ENCODE measurements at places on chromosomes 7 and 10.

DNA sequence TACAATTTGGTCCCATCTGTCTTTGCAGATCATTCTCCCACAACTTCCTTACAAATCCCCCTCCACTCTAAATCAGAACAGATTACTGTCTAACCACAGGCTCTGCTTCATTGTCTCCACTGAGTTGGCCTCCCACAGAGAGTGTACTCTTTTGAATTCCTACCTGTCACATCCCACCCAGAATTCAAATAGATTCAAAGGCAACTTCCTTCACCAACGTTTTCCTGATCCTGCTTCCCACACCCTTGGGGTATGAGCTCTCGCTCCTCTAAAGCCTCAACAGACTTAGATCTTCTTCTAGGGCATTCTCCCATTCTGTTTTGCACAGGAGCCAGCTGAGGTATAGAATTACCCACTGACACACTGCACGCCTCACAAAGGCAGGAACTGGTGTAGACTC is 197.8 kb upstream of the CDCA7L start:
- no peak for DNase-seq

DNA sequence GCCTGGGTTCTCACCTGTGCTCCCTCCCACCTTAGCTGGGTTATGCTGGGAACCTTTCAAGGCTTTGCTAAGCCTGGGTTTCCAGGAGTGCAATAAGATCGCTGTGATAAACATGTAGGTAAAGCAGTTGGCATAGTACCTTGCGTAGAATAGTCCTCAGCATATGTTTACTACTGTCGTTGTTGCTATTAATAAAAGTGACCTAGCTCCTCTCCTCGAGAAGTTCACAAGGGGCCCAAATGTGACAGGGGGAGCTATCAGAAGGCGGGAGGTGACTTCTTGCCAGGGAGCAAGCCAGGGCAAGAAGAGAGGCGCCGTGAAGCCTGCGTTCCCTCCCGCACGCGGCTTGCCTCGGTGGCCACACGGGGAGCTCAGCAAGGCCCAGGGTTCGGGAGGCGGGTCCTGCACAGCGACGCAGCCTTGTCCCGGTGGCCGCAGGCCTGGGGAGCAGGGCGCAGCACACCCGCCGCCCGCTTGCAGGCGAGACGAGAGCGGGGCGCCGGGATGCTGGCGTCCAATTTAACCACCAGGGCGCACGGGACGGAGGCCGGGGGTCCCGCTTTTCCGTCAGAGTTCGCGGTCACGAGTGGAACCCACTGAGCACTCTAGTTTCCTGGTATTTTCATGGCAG is 106.2 kb downstream of the SNX10 start:
- DNase-seq, result no peak

DNA sequence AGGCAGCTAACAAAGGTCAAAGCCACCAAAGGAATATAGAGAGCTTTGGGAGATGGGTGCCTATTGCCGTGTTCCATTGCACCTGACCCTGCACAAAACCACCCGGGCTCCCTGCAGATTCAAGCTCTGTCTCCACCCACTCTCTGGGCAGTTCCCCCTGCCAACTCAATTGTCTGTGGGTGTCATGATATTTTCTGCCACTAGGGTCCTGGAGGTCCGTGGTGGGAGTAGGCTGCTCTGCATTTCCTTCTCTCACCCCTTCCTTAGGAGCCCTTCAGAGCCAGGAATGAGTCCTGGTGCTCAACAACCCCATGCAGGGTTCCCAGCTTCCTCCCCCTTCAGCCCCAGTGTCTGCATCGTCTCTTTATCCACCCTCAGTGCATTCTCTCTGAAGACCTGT is 34.1 kb downstream of the PNLIPRP2 start:
- no peak for DNase-seq

DNA sequence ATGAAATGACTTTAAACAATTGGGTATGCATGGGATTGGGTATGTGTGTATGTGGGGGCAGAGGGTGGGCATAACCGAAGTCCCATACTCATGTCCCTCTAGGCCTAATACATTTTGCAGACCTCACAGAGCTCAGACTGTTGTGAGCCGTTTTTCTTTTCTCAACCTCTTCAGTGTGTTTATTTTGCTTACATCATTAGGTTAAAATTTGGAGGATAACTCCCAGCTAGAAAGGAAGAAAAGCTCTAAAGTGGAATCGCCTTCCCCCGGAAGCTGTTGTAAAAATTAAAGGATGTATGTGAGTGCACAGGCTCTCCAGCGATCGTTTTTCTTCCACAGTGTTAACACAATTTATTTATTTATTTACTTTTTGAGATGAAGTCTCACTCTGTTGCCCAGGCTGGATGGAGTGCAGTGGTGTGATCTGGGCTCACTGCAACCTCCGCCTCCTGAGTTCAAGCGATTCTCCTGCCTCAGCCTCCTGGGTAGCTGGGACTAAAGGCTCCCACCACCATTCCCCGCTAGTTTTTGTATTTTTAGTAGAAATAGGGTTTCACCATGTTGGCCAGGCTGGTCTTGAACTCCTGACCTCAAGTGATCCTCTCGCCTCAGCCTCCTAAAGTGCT is 1.5 kb upstream of the H2AZ2 start:
- DNase-seq, result no peak

DNA sequence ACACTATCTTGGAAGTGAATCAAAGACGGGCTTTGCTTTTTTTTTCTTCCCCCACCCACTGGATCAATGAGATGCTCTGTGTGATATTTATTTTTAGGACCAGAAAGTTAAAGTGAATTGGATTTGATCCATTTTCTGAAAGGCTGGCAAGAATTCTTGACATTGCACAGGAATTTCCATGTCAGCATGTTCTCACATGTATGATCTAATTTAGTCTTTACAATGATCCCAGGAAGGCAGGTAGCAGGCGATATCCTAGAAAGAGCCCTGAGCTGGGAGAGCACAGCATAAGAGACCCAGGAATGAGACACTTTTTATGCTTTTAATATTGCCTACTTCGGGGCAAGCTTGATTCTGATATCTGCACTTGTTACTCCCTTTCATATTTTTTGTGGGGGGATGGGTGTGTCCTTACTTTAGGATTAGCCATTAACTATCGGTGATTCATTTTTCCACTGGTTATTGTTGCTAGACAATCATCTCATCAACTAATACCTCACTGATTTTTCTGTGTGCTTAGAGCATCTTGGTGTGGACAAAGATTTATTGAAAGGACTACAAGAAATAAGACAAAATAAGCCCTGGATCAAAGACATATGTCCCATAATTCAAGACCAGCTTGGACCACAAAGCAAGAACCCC is 58.1 kb downstream of the NRP1 start:
- no peak for DNase-seq

DNA sequence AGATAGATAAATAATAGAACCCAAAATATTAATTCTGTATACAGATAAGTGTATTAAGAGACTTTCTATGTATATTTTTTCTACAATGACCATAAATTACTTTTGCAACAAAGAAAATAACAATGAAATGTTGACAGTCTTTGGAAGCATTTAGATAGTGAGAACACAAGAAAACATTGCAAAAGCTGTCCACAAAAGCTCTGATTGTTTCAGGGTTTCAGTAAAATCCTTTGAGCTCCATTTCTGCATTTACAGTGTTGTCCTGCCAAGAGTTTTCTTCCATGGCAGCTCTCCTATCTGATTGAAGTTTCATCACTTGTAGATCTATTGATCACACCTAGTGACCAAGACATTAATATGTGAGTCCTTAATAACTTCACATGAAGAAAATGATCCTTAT is 321.8 kb downstream of the GPR37 start:
- DNase-seq, result no peak

DNA sequence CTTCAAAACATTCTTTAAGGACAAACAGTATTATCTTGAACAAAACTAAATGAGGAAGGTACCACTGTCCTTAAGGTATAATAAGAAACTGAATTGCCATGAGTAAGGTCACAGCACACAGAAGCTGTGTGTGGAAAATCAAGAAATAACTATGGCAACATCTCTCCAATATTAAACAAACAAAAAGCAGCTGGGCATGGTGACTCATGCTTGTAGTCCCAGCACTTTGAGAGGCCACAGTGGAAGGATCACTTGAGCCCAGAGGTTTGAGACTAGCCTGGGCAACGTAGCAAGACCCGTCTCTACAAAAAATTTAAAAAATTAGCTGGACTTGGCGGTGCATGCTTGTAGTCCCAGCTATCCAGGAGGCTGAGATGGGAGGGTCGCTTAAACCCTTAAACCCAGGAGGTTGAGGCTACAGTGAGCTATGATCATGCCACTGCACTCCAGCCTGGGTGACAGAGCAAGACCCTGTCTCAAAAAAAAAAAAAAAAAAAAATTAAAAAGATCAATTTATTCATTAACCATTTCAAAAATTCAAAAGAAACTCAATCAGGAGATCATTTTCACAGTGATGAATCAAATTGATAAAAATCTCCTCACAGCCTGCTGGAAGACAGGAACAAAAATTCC is 195.4 kb downstream of the SKIDA1 start:
- DNase-seq, result no peak

- DNase-seq, result no peak
These were observed 30.9 kb downstream of the MAD1L1 start for GRCh38 chr7:2201686-2202360.

- no peak for DNase-seq
These were observed 8.6 kb downstream of the LIPA start for GRCh38 chr10:89242840-89243568.

DNA sequence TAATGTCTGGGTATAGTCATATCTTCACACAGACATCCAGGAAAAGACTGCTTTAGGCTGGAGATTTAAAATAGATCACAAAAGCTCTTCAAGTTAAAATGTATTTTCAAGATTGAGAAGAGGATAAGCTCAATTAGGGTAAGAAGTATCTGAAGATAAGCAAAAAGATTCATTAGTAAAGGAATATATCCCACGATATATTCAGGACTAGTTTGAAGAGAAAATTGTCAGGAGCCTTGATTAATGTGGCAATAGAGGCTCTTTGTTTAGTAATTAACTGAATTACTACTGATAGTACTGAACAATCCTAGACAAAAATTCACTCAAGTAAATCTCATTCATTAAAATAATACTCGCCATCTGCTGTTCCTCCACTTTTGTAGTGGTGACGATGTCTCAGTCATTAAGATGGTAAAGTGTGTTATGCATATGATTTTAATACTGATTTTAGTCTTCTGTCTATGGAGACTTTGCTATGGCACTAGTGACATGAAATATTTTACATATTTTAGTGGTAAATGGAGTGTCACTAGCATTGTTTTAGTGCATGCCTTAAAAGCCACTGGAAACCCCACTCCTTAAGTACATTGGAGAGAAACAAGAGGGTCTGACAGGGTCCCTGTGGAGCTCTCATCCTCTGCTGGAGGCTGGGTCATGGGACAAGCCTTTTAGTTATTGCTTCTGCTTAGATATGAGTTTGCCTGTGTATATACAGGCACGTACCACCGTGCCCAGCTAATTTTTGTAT is 32.8 kb downstream of the INPP5F start:
- no peak for DNase-seq

DNA sequence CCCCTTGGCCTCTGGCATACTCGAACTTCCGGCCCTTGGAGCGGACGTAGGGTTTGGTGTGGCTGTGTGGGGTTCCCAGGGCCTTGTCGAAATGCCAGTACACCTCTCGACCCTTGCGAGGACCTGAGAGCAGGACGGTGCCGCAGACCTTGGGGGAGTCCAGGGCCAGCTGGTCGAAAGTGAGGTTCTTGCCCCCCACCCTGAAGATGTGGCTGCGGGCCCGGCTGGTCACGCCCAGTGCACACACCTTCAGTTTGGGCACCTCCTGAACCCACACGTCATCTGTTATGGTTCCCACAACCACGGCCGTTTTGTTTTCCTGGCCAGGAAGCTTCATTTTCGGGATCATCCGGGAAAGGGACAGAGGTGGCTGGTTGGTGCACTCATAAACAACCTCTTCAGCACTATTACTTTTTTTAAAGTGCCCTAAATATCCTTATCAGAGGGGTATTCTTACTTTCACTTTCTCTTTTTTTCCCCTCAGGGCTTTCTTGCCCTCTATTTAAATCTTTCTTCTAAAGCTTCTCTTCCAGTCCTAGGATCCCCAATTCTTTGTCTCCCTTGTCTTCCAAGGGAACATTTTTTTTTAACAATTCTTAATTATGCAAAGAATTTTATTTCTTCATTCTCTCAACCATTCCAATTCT is 44.9 kb upstream of the FAM3C start:
- DNase-seq, result no peak

All from NCI-H748 treated with DMSO at 0.1 percent for 48 hours (cell line).